ENCODE measurements at places on chromosomes 11 and 22. TPM values are rescaled to one million over a fixed set of nuclear protein-coding genes. Genes with fewer than 3 reads are reported as not detected.

The PGA4 gene
- total RNA-seq = 547 TPM

The LRRC75B gene
- total RNA-seq = 15.4 TPM

The ANKRD49 gene
- 33.5 TPM for total RNA-seq

The SLC22A9 gene
- not detected for total RNA-seq

The ST13 gene
- total RNA-seq = 69.6 TPM

The NEU3 gene
- total RNA-seq = 10.5 TPM

The NFAM1 gene
- total RNA-seq = 2.8 TPM

The PHOX2A gene
- total RNA-seq = not detected

The SCN3B gene
- total RNA-seq = not detected

The VSIG2 gene
- total RNA-seq = 80.5 TPM

The ISX gene
- not detected for total RNA-seq

The GNG3 gene
- not detected for total RNA-seq

DNA sequence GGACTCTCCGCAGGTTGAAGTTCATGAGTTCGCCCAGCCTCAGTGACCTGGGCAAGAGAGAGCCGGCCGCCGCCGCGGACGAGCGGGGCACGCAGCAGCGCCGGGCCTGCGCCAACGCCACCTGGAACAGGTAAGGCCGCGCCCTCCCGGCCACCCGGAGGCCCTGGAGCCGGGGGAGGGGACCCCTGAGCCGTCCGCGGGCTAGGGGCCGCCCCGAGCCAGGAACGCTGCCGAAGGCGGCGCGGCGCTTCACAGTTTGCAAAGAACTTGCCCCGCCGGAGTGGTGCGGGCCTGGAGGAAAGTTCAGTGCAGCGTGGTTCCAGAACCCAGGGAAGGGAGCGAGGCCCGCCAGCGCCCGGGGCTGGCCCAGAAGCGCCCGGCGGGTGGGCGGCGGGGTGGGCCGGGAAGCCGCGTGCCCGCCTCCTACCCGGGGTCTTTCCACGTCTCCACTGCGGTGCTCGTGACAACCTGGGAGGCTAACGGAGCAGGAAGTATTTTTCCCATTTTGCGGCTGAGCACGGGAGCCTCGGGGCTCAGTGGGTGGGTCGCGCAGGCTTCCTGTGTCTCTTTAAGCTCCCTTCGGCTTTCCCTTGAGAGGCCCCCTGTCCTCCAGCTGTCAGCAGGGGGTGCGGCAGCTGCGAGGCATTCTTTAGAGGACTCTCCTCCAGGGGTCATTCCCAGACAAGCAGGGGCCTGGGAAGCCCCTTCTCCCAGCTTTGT is 635 bp downstream of the PRR5 start:
- no peaks in the 10 kb centered on the region for H3K27me3 ChIP-seq
- peak overlapping the region; percentile 82 for H3K4me3 ChIP-seq
- no peaks in the 10 kb centered on the region for H3K36me3 ChIP-seq

DNA sequence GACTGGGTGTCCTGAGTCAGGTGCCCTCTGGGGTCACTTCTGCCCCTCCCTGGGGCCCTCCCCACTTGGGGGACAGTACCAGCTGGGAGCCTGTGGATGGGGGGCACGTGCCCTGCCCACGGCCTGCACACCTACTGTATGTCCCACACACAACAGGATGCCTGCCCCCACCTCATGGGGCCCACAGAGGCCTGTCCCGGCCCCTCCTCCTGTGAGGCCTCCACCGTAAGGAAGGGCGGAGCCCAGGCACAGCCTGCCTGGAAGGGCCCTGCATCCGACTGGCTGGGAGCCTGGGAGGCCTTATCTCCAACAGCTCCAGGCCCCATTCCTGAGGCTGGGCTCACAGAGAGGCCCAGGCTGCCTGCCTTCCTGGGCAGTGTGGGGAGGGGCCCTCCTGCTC is 47.8 kb downstream of the BRSK2 start:
- peaks cover 34% of the 10 kb centered on the region for H3K4me1 ChIP-seq
- peaks cover 85% of the 10 kb centered on the region for H3K27me3 ChIP-seq
- no peaks in the 10 kb centered on the region for H3K36me3 ChIP-seq
- DNase-seq = peak; percentile 83

DNA sequence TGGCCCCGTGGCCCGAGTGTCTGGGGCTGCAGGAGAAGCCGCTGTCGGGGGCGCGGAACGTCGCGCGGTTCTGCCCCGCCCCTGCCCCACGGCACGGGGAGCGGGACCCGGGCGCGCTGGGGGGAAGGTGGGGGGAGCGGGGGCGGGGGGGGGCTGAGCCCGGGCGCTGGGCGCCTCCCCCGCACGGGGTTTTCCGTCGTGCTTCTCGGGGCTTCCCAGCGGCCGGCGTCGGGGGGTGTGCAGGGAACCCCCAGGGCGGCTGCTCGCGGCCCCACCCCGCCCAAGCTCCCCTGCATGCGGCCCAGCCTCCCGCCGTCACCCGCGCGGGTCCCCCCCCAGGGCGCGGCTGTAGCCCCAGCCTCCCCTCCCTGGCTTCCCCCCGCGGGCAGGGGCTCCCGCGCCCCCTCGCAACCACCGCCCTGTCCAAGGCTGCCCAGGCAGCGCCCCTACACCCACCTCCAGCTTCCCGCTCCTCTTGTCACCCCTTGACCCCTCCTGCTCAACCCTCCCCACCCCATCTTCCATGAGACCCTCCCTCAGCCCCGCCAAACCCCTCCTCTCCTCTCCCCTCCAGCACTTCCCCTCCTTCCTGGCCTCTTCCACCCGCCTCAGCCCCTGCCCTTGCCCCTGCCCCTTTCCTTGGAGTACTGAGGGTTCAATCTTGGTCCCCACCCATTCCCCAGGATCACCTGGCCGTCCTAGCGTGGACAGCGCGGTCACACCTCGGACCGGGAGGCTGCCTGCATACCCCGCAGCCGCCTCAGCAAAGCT is 1.7 kb downstream of the IL17REL start:
- no peak overlapping the region for H3K4me3 ChIP-seq
- peaks cover 59% of the 10 kb centered on the region for H3K4me1 ChIP-seq
- no peak overlapping the region for H3K27ac ChIP-seq
- no peak for DNase-seq

DNA sequence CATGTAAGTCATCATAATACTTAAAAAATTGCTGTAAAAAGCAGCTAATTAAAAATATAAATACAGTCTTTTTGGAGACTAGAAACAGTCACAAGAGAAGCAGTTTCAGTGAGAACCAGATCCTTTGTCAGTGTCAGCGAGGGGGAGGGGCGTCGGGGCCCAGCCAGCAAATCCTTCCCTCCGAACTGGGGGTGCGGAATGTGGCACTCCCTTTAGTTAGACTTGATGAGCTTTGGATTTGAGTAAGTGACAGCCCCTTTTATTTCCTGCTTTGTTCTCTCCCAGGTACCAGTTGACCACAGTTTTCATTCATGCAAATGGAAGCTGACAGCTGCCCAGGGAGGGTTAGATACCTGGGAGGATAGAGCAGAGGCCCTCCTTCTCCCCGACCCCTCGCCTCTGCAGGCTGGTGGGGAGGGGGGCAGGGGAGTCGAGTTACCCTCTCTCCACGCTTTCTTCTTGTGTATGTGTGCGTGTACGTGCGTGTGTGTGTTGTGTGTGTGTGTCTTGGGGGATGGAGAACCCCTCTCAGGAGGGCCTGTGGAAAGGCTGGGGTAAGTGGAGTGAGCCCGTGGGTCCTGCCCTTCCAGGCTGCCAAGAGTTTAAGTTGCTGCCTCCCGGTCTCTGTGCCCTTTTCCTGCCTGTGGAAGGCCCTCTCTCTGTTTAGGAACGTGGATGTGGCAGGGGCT is 38.3 kb downstream of the PTPRJ start:
- no peaks in the 10 kb centered on the region for H3K27me3 ChIP-seq
- DNase-seq = peak; percentile 77
- no peak overlapping the region for H3K4me3 ChIP-seq

GRCh38 chr11:85118151-85118550 is 509.0 kb downstream of the DLG2 start:
- no peaks in the 10 kb centered on the region for H3K4me1 ChIP-seq
- H3K27ac ChIP-seq = no peak overlapping the region
- DNase-seq = no peak
- H3K27me3 ChIP-seq = no peaks in the 10 kb centered on the region
- H3K36me3 ChIP-seq = no peaks in the 10 kb centered on the region

- no peak overlapping the region for H3K27ac ChIP-seq
- H3K27me3 ChIP-seq = no peaks in the 10 kb centered on the region
- no peak overlapping the region for H3K4me3 ChIP-seq
- DNase-seq = no peak
- no peaks in the 10 kb centered on the region for H3K36me3 ChIP-seq
These were observed 223.6 kb downstream of the SWAP70 start for GRCh38 chr11:9887472-9887871.

GRCh38 chr22:30265823-30266444 is 717 bp downstream of the OSM start:
- no peaks in the 10 kb centered on the region for H3K27me3 ChIP-seq
- DNase-seq = peak; percentile 72
- H3K27ac ChIP-seq = peak overlapping the region; percentile 59
- peak overlapping the region; percentile 35 for H3K4me3 ChIP-seq

GRCh38 chr11:371051-371450 is 1.8 kb downstream of the B4GALNT4 start:
- peaks cover 8% of the 10 kb centered on the region for H3K27me3 ChIP-seq
- peaks cover 19% of the 10 kb centered on the region for H3K4me1 ChIP-seq
- no peak overlapping the region for H3K4me3 ChIP-seq
- H3K36me3 ChIP-seq = no peaks in the 10 kb centered on the region

DNA sequence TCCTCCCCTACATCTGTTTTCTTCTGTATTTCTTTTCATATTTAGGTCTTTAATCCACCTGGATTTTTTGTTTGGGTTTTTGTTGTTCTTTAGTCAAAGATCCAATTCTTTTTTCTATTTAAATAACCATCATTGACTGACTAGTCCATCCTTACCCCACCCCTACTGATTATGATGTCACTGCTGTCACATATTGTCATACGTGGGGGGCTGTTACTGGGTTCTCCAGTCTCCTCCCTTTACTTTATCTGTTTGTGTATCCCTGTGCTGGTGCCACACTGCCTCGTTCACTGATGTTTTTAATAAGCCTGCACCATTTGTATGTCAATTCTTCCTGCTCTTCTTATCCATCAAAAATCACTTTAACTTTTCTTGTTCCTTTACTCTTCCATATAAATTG is 6.9 kb upstream of the DCPS start:
- H3K36me3 ChIP-seq = peaks cover 79% of the 10 kb centered on the region
- H3K4me3 ChIP-seq = no peak overlapping the region
- H3K4me1 ChIP-seq = no peaks in the 10 kb centered on the region
- no peak for DNase-seq
- no peak overlapping the region for H3K27ac ChIP-seq

DNA sequence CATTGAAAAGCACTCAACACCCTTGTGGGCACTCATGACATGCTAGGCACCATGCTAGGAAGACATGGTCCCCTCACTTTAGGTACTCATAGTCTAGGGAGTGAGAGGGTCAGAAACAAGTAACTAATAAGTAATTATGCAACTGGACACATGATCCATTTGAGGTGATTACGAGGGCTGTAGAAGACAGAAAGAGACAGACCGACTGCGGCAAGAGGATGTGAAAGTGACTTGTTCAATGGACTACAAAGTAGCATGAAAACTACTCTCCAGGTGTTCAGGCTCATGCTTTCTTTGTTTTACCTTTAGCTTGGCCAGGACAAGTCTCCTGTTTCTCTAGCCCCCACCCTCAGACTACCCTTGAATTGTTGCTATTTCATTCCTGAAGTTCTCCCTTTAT is 310.8 kb upstream of the SORL1-AS1 start:
- no peak for DNase-seq
- no peaks in the 10 kb centered on the region for H3K27me3 ChIP-seq
- no peak overlapping the region for H3K27ac ChIP-seq

GRCh38 chr11:115279813-115280761 is 224.1 kb downstream of the CADM1 start:
- no peak overlapping the region for H3K27ac ChIP-seq
- no peaks in the 10 kb centered on the region for H3K27me3 ChIP-seq
- H3K4me3 ChIP-seq = no peak overlapping the region
- H3K36me3 ChIP-seq = no peaks in the 10 kb centered on the region
- peak; percentile 34 for DNase-seq

- H3K4me1 ChIP-seq = no peaks in the 10 kb centered on the region
- H3K4me3 ChIP-seq = no peak overlapping the region
- no peak overlapping the region for H3K27ac ChIP-seq
- no peaks in the 10 kb centered on the region for H3K36me3 ChIP-seq
- DNase-seq = no peak
These were observed 19.1 kb upstream of the FDX1 start for GRCh38 chr11:110410651-110411050.

- no peaks in the 10 kb centered on the region for H3K36me3 ChIP-seq
- no peak overlapping the region for H3K4me3 ChIP-seq
- H3K27me3 ChIP-seq = no peaks in the 10 kb centered on the region
- no peaks in the 10 kb centered on the region for H3K4me1 ChIP-seq
- no peak overlapping the region for H3K27ac ChIP-seq
- DNase-seq = no peak
These were observed 186.3 kb upstream of the B3GAT1 start for GRCh38 chr11:134598368-134598767.

DNA sequence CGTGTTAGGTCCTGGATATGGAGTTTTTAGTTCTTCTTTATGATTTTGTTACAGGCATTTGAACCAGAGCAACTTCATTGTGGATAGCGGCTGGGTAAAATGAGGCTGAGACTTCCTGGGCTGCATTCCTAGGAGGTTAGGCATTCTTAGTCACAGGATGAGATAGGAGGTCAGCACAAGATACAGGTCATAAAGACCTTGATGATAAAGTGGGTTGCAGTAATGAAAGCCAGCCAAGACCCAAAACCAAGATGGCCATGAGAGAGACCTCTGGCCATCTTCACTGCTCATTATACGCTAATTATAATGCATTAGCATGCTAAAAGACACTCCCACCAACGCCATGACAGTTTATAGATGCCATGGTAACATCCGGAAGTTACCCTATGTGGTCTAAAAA is 23.4 kb upstream of the CLMP start:
- H3K4me1 ChIP-seq = no peaks in the 10 kb centered on the region
- H3K4me3 ChIP-seq = no peak overlapping the region
- no peak overlapping the region for H3K27ac ChIP-seq
- no peak for DNase-seq

- no peaks in the 10 kb centered on the region for H3K36me3 ChIP-seq
- DNase-seq = no peak
- peaks cover 10% of the 10 kb centered on the region for H3K4me1 ChIP-seq
- no peak overlapping the region for H3K4me3 ChIP-seq
- no peak overlapping the region for H3K27ac ChIP-seq
- H3K27me3 ChIP-seq = no peaks in the 10 kb centered on the region
These were observed 85.4 kb downstream of the WNT7B start for GRCh38 chr22:45891471-45891995.

DNA sequence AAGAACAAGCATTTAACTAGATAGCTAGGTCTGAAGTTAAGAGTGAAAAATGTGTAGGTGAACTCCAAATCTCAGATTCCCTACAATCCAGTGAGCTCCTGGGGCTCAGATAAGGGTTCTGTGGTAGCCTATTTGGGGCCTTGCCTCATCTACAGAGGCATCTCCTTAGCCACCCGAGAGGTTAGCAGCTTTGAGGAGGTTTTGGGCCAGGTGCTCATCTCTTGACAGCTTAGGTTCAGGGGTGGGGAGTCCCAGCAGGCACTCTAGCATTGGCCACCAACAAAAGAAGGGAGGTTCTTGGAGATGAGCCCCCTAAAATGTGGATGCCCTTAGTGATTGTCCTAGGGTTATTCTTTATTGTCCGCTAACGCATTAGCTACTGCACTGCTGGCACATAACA is 184.4 kb upstream of the B3GAT1 start:
- DNase-seq = no peak
- H3K27ac ChIP-seq = no peak overlapping the region
- H3K4me1 ChIP-seq = no peaks in the 10 kb centered on the region
- no peak overlapping the region for H3K4me3 ChIP-seq
- no peaks in the 10 kb centered on the region for H3K27me3 ChIP-seq

Data from stomach (tissue), 19 donors.